ENCODE measurements at places on chromosomes 11 and 22.
A peak's percentile ranks its signal among the peaks of the same experiment; 100 is the strongest.

DNA sequence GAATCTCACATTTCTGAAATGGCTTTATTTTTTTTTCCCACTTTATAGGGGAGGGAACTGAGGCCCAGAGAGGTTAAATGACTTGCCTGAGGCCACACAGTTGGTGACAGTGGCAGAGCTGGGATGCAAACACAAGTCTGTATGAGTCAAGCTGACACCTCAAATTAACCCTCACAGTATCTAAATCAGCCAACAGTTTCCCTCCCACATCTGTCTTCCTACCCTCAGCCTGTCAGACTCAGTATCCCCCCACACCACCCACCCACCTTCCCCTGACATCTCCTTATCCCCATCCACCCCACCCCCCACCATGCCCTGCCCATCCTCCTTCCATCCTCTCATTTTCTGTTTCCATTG, 95.2 kb downstream of the TP53I11 start:
- no peak for DNase-seq

DNA sequence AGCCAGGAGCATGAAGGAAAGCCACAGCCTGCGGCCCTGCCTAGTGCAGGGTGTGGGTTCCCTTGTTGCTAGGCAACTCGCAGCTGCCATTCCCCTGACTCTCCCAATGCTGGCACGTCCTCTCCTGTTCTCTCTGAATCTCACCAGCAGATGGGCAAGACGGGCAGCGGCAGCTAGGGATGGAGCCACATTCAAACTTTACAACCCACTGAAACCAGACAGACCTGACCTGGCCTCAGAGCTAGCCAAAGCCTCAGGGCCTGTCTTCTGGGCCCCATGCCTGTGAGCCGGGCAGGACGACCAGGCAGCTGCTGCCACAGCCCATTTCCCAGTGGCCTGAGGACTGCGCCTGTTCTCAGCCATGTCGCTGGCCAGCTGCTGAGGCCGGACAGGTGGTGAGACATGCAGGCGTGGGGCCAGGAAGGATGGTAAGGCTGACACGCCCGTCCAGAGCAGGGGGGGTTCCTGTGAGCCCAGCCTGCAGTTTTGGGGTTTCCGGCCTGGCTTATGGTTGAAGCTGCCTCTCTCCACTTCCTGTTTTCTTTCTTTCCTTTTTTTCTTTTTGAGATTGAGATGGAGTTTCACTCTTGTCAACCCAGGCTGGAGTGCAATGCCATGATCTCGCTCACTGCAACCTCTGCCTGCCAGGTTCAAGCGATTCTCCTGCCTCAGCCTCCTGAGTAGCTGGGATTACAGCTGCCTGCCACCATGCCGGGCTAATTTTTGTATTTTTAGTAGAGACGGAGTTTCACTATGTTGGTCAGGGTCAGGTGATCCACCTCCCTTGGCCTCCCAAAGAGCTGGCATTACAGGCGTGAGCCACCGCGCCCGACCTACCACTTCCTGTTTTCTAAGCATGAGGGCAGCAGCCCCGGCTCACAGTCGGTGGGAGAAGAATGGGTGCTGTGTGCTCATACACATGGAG, 4.1 kb downstream of the SUN2 start:
- no peak for DNase-seq

GRCh38 chr11:117970400-117971024, 15.7 kb upstream of the IL10RA start:
- DNase-seq = no peak

DNA sequence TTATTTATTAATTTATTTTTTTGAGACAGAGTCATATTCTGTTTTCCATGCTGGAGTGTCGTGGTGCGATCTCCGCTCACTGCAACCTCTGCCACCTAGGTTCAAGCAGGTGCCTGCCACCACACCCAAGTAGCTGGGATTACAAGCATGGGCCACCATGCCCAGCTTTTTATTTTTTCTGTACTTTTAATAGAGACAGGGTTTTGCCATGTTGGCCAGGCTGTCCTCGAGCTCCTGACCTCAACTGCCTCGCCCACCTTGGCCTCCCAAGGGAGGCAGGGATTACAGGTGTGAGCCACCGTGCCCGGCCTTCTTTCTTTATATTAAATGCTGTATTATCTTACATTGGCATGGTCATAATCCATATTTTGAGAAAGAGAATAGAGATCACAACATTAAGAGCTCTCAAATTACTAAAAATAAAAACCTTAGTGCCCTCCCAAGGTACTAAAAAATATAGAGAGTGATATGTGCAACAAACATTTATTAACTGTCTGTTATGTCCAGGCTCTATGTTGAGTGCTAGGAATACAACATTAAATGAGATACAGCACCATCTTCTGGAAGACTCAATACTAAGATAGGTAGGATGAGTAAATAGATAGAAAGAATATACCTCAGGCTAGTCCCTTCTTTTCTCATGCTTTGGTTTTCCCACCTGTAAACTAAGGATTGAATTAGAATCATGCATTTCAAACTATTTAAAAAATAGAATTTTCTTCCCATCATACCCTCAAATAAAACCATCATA, 84.1 kb downstream of the BBOX1 start:
- peak; percentile 51 for DNase-seq

All from fibroblast of skin of right quadriceps (primary cell).